ENCODE measurements at places on chromosomes 7 and 10.

GRCh38 chr10:68172324-68172723 is 59.6 kb downstream of the ATOH7 start:
- no peak for DNase-seq

DNA sequence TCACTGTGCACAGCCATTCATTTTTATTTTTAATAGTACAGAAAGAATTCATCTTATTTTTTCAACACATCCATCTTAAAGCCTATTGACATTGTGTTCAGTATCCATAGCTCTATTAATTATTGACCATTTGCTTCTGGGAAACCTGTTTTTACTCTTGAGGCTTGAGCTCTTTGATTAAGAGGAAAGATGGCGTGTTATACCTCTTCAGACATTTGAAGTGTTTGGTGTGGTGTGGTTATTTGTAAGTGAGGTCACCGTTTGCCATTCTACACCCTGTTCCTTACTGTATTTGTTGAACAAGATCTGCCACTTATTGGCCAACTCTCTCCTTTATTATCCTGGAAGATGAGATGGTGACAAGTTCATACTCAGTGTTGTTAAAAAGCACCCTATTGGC is 18.4 kb downstream of the C7orf57 start:
- DNase-seq = no peak

DNA sequence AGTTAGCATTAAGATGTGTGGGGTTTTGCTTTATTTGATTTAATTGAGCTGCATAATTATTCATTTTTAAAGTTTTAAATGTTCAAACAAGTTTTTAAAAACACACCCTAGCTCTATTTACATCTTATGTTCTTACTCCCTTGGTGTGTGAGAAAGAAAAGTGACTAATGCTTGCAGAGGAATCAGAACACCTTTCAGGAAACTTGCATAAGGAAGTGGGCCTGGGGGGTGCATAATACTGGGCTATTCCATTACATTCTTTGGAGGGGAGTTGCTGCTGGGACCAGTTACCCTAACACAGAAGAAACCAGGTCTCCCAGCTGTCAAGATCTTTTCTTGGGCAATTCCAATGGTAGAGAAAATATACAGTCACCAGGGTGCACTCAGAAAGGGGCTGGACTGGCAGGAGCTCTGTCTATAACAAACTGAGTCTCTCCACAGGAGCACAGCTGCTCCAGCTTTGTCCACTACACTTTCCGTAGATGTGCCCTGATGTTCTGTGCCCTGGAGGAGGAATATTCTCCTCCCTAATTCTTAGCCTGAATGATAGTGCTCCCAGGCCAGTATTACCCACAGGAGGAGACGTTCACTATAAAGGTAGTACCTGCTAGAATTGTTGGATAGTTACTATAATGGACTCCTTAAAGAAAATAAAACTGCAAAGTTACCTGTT is 304.2 kb downstream of the CDC14C start:
- no peak for DNase-seq

GRCh38 chr10:72272689-72273409 is 875 bp upstream of the DDIT4 start:
- peak; percentile 78 for DNase-seq

- DNase-seq = no peak
These were observed 6.6 kb upstream of the DLX6 start for GRCh38 chr7:96998744-96999143.

- peak; percentile 97 for DNase-seq
These were observed 121.8 kb downstream of the KMT2C start for GRCh38 chr7:152313831-152314604.

DNA sequence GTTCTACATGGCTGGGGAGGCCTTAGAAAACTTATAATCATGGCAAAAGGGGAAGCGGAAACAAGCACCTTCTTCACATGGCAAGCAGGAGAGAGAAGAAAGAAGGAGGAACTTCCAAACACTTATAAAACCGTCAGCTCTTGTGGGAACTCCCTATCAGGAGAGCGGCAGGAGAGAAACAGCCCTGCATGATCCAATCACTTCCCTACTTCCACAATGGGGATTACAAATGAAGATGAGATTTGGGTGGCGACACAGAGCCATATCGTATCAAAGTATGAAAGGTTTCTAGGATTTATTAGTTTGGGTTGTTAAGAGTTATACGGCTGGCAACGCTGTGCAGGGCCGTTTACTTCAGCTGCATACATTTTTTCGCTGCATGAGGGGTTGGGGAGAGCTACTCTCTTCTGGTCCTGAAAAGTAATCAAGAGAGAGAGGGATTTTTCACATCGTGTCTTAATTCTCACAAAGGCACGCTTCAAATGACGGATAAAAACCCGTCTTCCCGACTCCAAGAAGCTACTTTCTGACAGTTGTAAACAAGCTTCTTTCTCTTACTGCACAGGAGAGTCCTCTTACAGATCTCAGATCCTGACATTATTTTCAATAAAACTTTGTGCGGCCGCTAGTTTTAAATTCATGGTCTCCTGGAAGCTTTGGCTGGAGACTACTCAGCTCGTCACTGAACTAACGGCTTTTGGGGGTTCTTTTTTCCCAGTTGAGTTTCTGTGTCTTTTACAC is 751 bp upstream of the GTPBP10 start:
- peak; percentile 67 for DNase-seq

DNA sequence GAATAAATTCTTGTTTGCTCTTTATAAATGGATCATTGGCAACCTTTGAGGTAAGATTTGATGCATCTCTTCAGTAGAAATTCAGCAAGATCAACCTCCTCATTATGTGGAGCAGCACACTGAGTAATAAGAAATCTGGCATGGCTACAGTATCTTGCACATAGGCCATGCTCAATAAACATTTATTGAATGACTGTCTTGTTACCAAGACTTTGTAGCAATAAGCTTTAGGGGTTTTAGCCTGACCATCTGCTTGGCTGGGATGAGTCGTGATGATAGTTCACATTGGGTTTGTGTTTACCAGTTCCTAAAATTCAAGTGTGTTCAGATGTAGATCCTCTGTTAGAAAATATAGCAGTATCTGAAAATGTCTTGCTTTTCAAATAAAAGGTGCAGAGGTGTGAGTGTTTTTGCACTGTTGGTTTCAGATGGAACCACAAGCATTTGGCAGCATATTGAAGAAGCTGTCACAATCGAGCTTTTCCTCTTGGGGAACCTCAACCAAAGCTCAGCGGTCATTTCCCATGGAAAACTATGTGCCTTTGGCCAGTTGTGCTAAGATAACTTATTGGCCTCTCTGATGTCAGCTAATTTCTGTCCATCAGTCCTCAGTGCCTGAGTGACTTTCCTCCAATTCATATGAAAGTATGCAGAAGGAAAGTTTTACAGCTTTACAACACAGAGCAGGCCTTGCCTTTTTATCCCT is 442.6 kb downstream of the GFRA1 start:
- no peak for DNase-seq

- no peak for DNase-seq
These were observed 289.7 kb upstream of the VSTM2A start for GRCh38 chr7:54252256-54253035.

DNA sequence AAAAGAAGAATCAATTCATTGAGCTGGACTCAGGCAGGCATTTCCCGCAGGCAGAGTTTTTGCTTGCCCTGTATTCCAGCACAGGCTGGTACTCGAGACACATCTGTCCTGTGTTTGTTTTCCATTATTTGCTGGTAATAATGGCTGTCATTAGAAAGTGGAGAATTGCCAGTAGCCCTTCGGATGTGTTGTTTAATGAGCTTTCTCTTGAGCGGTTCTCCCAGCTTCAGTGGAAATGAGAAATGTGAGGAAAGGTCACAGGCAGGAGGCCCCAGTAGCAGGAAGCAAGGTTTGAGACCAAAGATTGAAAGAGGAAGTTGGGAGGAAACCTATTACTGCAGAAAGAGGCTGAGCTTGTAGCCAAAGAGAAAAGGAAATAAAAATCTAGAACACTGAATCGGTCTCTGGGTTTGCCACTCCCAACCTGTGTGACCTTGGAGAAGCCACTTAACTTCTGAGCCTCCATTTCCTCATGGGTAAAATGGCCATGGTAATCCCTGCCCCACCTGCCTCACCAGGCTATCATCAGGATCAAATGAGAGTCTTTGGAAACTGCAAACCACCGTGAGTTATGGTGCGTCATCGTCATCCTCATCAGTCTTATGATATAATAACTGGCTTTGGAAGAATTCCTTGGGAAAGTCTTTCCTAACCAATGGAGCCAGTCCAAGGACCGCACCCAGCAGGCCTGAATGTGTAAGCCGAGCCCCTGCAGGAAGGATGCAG is 67.7 kb downstream of the TACR2 start:
- DNase-seq = peak; percentile 84

DNA sequence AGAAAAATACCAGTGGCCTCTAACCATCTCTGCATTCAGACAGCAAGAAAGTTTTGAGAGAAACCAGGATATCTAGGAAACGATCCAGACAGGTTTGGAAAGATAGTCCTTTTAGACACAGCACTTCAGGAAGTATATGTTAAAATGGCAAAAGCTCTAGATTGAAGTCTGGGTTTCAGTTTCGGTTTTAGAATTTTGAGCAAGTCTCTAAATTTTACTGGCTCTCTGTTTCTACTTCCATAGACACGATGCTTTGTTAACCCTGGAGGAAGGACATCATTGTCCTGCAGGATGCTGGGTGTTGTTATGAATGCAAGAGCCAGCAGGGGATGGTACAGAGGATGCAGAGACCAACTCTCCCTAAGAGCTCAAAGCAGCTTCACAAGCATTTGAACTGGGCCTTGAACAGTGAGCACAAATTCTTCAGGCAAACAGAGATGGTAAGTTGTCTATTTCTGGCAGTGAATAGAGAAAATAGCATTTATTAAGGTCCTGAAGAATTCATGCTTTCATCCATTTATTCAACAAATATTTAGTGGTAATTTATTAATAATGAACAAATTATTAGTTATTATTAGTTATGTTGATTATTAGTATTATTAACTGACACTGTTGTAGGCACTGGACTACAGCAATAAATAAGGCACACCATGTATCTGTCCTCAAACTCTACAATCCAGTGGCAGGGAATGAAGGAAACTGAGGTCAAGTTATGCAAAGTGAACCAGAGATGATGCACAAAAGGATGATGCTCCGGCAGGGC is 152.7 kb upstream of the NRP1 start:
- peak; percentile 8 for DNase-seq

All from MV-4-11 (cell line).